ENCODE measurements at places on chromosomes 6 and 20.

- no peak for DNase-seq
Measured at GRCh38 chr6:168155821-168156741, 77.1 kb upstream of the FRMD1 start.

DNA sequence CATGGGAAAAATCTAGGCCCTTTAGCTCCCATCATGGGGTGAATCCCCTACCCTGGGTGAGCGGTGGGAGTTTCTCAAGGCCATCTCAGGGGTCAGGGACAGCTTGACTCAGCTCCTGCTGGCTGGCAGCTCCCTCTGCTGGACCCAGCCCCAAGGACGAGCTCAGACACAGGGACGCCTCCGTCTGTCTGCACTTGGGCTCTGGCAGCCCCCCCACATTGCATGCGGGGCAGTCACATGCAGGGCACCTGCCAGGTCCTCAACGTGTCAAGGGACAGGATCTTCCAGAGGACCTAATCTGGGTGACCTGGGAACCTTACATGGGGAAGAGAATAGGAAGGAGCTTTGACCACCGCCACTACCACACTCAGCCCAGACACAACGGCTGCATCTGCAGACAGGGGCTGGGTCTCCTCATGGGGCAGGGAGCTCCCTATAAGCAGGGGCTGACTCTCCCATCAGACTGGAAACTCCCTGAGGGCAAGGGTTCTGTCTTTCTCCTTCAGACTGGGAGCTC is 173.4 kb downstream of the MRPL14 start:
- DNase-seq = peak; percentile 40

DNA sequence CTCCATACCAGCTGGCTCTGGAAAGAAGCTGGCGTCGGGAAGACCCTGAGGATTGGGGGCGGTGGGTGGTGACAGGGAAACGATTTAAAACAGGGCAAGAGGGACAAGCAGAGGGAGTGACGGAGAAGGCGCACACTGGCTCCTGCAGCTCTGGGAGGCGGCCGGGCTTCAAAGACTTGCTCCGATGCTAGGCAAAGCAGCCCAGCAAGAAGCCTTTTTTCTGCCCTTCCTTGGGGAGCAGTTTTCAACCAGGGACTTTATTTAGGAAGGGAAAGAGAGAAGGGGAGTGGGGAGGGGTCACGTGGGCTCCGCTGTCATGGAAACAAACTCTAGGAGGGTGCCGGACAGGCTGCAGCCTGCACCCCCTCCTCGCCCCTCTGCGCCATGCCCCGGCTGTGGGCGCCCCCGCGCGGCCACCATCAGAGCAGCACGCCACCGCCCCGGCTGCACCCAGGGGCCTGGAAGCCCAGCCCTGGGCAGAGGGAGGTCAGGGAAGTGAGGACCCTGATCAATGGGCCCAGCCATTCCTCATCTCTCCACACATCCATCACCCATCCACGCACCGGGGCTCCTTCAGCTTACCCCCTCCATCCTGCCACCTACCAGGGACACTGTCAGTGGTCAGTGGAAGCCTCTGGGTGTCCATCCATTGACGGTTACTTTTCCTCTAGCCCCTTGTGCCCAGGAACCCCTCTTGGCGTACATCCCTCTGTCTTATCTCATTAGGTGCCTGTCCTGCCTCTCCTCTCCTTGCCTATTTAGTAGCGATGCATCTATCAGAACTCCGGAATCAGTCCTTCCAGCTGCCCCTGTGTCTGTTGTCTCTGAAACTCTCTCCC is 66.6 kb upstream of the CCDC167 start:
- peak; percentile 31 for DNase-seq

DNA sequence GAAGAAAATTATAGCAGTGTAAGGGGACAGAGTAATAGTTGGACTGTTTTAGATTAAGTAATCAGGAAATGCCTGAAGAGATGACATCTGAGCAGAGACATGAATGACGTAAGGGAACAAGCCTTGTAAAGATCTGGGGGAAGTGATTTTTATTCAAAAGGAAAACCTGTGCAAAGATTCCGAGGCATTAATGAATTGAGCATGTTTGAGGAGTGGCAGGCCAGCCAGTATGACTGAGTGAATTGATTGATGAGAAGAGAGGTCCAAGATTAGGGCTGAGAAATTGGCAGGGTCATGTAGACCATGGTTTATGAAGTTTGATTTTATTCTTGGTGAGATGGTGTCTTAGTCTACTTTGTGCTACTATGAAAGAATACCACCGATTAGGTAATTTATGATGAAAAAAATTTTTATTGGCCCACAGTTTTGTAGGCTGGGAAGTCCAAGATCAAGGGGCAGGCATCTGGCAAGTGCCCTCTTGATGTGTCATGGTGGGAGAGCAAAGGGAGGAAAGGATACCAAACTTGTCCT is 95.1 kb downstream of the LIN28B start:
- peak; percentile 44 for DNase-seq

GRCh38 chr6:79353226-79353625 is 118.7 kb upstream of the HMGN3 start:
- no peak for DNase-seq

DNA sequence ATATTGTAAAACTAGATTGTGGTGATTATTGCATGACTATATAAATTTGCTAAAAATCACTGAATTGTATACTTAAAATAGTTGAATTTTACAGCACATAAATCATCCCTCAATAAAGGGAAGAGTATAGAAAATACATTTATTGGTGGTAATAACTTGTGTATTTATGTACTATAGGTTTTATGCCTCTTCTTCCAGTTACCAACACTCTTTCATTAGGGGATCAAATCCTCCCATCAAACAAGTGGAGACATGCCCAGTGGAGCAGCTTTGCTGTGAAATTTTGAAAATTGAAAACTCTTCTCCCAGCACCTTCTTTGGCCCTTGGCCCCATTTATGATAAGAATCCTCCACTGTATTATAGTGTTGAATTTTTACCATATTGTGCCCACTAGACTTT is 10.1 kb upstream of the SSR1 start:
- DNase-seq = no peak

DNA sequence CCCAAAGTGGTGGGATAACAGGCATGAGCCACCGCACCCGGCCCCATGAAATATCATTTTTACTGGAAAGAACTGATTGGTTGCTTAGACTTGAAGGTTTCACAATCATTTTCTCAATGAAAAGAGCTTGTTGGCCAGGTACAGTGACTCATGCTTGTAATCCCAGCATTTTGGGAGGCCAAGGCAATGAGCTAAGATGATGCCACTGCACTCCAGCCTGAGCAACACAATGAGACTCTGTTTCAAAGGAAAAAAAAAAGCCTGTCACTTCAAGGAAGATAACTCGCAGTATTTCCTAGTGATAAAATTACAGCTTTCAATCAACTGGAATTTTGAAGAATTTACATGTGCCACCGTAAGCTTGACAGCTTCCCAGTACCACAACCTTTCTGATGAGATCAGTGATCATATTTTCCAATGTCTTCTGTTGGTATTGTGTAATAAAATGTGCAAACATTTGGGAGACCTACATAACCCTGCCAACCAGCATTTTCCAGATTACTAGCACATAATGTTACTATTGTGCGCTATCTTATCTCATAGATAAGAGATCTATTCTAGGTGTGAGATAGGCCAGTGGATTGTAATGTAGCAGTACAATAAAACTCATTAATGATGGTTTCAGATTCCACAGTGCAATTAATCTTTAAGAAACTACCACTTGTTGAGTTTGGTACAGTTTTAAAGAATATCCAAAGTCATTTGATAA is 7.2 kb downstream of the PNLDC1 start:
- no peak for DNase-seq

- no peak for DNase-seq
Measured at GRCh38 chr6:17780061-17780460, 73.3 kb upstream of the NUP153 start.

GRCh38 chr6:30828027-30828962 is 56.0 kb upstream of the DDR1 start:
- peak; percentile 93 for DNase-seq

GRCh38 chr6:139325686-139326085 is 33.9 kb upstream of the TXLNB start:
- no peak for DNase-seq

DNA sequence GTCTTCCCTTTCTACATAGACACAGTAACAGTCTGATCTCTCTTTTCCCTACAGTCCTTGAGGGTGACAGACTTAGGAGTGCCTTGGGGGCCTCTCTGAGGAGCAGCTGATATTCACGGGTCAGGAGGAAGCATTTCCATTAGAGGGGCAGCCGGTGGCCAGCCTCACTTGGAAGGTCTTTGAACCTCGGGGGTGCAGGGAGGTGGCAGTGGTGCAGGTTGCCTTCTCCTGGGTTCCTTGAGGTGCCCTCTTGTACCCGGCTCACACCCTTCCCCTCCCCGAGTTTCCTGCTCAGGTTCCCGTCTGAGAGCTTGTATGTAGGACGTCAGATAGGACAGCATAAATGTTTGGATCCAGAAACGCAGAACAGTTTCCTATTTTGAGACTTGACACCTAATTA is 2.5 kb downstream of the RTEL1 start:
- no peak for DNase-seq

GRCh38 chr20:45987108-45987780 is 15.2 kb upstream of the ZNF335 start:
- DNase-seq = peak; percentile 43

- peak; percentile 61 for DNase-seq
Measured at GRCh38 chr6:80771941-80772340, 665.5 kb downstream of the BCKDHB start.

DNA sequence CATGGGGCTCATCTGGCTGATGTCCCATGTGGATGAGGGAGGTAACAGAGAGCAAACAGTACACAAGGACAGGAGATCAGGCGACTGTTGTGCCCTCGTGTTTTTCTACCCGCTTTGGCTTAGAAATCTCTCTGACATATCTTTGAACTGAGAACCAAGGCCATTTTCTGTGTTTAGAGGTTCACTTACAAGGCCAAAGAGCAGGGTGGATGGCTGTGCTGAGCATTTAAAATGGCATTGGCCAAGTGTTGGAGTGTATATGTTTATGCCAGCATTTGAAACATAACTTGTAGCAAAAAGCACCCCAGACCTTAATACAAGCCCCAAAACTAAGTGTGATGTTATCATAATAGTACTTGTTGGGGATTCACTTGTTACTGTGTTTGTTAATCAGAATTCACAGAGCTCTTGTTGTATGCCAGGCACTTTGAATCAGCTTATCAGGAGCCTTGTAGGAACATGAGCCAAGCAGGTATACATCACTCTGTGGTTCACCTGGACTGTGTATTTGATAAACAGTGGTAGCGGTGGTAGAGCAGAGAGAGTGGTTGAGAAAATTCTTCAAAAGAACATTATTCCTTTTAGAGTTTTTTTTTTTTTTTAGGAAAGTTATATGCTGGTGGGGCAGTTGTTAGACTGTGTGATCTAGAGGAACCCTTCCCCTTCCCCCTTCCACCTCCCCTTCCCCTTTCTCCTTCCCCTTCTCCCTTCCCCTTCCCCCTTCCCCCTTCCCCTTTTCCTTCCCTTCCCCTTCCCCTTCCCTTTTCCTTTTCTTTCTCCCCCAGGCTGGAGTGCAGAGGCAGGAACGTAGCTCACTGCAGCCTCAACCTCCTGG is 71.3 kb downstream of the ATRN start:
- no peak for DNase-seq

DNA sequence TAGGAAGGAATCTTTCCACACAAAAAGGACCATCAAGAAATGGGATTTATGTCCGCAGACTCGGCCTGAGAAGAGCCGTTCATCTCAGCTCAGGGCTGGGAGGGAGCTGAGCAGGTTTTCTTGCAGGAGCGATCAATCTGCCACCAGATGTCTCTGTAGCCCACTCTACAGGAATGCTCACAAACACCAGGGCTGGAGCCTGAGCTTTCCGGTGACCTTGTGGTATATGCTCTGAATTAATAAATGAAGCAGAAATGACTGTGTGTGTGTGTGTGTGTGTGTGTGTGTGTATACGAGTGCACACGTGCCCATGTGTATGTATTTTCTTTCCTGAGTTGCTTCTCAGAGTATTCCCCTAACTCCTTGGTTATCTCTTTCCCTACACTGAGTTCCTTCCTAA is 12.0 kb downstream of the CD83 start:
- DNase-seq = peak; percentile 77

DNA sequence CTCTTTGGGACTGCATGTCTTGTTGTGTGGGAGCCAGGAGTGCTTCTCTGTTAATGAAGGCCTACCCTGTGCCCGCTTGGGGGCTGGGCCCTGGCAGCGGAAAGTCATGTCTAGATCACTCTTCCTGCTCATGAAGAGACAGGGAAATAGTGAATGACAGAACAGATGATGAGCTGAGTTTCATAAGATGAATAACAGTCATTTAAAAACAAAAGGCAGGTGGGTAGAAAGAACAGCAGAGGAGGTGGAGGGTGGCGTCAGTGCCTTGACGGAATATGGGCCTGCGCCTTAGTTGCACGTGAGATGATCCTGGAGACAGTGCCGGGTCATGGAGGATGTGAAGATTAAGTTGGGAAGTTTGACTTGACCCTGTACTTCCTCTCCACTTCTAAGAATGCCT is 85.5 kb downstream of the ARID1B start:
- DNase-seq = no peak

DNA sequence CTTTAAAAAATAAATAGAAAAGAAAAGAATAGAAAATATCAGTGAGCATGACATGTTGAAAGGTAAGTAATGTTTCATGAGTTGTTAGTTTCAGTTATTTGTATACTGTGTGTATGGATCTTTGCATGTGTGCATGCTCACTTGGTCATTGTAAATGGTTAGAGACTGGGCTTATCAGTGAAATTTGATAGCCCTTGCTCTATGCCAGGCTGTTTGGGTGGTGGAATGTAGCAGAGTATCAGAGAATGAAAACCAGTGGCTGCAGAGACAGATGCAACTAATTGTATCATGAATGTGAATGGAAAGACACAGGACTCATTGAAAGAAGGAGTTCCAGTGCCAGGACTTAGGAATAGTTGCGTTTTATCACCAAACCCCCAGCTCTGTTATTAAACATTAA is 4.2 kb downstream of the GSTA2 start:
- DNase-seq = no peak

DNA sequence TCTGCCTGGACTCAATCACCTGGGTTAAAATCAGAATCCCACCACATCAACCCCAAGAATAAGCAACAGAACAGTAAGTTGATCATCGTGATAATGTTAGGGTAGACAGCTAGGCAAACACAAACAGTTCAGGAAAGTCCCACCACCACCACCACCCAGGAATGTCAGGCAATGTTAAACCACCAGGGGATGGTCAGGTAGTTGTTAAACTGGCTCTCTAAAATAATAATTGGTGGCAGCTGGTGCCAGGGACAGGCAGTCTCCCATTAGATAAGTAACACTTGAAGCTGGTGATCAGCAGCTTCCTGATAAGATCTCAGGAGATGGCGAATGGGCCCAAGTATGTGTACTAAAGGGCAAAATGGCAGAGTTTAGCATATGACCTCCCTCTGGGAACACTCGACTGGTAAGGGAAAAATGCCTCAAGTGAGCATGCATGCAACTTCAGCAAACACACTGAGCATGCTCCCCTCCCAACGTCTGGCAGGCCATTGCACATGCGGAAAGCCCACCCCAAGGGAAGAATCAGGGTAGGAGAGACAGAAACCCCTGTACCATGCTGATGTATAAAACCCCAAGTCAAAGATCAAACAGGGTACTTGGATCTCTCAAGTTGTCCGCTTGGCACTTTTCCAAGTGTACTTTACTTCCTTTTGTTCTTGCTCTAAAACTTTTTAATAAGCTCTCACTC is 66.6 kb downstream of the IPCEF1 start:
- no peak for DNase-seq

DNA sequence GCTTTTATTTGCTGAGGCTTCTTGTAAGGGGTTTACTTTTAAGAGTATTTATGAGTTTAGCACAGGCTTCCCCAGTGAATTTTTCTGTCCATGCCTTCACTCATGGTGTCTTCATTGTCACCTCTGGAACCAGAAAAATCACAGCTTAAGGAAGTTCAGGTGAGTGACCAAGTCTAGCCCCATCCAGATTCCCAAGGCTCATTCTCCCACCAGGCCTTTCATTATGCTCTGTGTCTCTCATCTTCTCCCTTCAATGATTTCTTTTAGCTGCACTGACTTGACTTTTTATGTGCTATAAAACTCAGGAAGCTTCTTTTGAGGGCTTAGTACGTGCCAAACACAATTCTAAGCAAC is 64.9 kb upstream of the NEDD9 start:
- DNase-seq = no peak

Measured in fibroblast of skin of scalp (primary cell).